T-helper 1 cell (primary cell): ENCODE measurements at places on chromosomes 7 and 10.
A peak's percentile ranks its signal among the peaks of the same experiment; 100 is the strongest.

- no peak for DNase-seq
Measured at GRCh38 chr10:61684894-61685507, 22.3 kb downstream of the CABCOCO1 start.

DNA sequence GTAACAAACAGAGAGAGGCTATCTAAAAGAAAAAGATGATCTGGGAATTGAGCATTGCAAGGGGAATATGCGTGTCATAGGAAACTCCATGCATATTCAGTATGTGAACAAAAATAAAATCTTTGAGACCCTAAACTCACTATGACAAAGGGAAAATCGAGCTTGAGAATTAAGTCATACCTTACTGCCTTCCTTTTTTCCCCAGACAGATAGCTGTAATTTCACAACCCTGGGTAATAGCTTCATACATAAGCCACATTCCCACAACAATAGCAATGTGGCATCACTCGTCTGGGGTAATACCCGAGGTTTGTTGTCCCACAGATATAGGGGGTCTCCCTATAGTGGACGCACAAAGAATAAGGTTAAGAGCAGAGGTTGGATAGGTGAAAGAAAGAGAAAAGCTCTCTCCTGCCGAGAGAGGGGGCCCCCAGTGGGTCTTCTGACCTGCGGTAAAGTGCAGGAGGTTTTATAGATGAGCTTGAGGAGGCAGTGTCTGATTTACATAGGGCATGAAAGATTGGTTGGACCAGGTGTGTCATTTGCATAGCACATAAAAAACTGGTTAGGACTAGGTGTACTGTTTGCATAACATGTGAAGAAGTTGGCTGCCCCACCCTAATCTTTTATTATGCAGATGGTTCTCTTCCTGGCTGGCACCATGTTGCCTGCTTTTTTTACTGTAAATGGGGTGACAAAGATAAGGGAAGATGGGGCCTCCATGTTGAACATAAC lies 11.6 kb downstream of the CYP3A43 start:
- DNase-seq = no peak

DNA sequence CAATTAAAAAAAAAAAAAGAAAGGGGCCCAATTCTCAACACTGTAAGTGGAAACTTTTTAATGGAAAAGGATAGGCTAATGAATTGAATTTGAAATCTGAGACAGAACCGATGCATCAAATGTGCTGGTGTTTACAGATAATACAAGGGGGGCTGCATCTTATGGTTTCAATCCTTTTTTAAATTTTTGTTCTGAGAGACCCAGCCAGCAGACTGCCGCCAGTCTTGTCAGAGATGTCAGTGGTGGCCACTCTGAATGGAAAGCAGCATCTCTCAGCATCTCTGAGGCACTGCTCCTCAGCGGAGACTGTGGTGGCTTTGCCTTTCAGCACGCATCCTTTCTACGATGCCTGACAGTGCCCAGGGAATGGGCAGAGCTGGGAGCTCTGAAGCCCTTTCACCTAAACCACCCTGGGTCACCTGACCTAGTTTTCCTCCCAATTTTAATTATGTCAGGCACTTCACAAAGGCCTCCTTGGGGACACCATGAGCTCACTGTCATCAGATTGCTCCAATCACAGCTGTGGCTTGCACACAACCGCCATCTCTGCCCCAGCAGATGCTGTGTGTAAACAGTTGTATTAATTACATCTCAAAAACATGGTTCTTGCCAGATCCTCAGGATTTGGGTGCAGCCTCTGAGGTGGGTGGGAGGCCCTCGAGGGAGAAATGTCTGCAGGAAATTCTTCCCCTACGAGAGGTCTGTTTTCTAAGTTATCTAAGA lies 81.2 kb downstream of the EGFR start:
- no peak for DNase-seq

- no peak for DNase-seq
Measured at GRCh38 chr10:126187399-126187798, 200.9 kb downstream of the ADAM12 start.

GRCh38 chr7:5356751-5357119 lies 66.9 kb downstream of the TNRC18 start:
- DNase-seq = no peak

DNA sequence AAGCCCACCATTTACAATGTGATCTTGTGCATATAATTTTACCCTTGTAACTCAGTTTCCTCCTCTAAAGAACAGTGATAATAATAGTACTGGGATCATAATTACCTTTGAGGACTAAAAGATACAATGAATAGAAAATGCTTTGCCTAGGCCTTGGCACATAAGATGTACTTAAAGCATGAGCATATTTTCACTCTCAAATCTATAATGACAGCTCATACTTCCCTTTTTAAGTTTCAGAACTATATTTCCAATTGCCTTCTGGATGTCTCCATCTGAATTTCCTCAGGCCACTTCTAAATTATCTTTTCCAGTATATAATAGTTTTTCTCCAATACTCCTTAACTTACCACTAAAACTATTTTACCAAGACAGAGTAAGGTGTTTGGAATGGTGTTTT lies 13.3 kb upstream of the ITGB8 start:
- no peak for DNase-seq

- DNase-seq = peak; percentile 63
Measured at GRCh38 chr10:133318494-133319127, 9.9 kb downstream of the ZNF511 start.

- no peak for DNase-seq
Measured at GRCh38 chr7:734808-735207, 7.7 kb upstream of the PRKAR1B start.

- DNase-seq = no peak
Measured at GRCh38 chr7:127644484-127644883, 7.5 kb upstream of the SND1 start.

DNA sequence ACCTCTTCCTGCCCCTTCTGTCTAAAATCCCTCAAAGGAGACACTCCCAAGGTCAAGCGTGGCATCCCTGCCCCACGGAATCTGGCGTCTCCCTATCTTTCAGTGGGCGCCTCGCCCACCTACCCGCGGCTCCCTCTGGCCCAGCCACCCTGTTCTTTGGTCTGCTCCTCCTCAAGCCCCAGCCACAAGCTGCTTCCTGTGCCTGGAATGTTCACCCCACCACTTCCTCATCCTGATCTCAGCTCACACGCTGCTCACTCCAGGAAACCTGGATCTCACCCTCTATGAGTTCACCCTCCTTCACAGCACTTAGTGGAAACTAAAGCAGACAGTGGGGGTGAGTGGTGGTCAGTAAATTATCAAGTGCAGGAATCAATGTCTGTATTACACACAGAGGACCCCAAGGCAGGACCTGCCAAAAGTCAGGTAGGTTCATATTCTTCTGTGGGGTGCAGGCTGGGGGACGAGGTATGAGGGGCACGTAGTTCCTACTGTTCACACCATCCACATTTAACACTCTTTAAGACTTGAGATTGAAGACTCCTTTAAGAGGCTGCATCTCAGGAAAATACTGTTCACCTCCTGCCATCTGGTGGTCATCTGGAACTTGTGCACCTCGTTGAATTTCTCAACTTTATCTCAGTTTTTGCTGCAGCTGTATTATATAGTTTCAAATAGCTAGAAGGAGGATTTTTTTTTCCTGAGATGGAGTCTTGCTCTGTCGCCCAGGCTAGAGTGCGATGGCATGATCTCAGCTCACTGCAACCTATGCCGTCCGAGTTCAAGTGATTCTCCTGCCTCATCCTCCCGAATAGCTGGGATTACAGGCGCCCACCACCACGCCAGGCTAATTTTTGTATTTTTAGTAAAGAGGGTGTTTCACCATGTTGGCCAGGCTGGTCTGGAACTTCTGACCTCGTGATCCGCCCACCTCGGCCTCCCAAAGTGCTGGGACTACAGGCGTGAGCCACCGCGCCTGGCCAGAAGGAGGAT lies 166.6 kb downstream of the ARHGAP21 start:
- peak; percentile 27 for DNase-seq
